ENCODE measurements at places on chromosomes 1 and 21.

- DNase-seq = no peak
Observed at GRCh38 chr1:57887964-57888491, 464.2 kb upstream of the DAB1 start.

DNA sequence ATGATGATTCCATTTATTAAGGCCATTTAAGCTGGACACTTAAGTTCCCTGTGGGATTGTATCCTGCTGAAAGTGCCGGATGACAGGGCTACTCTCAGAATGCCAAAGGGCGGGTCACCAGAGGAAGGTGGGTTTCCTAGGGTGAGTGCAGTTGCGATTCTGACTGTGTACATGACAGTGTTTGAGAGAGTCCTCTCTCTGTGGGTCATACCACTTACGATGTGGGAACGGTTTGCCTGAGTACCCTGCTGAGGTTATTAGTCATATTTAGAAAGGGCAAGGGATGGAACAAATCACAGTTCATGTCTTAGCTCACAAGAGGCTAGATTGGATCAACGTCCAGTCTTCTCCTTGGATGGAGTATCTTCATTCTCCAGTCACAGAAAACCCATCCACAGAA is 461.9 kb downstream of the CAMTA1 start:
- no peak for DNase-seq

DNA sequence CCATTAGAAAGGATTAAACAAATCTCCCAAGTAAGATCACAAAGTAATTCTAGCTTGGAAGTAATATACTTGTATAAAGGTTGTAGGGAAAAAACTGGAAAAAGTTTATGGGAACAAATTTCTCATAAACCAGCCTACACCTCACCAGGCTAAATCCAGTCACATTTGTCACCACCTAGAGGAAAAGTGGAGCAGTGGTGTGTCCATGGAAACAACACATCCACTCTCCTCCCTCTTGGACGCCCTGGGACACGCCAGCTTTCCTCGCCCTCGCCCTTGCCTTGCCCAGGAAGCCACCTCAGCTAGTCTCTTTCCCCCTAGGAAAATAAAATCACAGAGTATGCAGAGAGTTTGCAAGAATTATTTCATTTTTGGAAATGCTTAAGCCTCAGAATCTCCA is 2.2 kb downstream of the PALMD start:
- no peak for DNase-seq

GRCh38 chr1:56456435-56457101 is 122.8 kb downstream of the PLPP3 start:
- no peak for DNase-seq

DNA sequence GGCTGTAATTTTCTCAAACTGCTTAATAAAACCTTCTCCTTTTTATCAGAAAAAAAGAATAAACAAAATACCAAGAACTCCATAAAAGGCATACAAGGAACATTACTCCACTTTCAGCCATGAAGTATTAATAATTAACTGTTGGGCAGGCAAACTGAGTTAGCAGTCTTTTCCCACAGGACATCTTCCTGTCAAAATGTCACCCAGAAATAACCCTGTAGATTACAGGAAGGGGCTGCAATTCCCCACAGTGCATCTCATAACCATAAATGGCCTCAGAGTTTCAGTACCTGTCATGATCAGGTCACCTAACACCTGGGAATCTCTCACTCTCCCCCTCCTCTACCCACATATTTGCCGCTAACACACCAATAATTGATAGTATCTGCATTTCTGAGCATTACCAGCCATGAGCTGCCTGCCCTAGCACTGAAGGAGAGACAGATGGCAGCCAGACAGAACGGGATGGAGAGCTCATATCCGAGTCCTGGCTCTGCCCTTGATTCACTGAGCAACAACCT is 475.0 kb downstream of the SMYD3 start:
- DNase-seq = no peak

GRCh38 chr1:103111926-103112325 is 3.6 kb upstream of the COL11A1 start:
- DNase-seq = no peak

DNA sequence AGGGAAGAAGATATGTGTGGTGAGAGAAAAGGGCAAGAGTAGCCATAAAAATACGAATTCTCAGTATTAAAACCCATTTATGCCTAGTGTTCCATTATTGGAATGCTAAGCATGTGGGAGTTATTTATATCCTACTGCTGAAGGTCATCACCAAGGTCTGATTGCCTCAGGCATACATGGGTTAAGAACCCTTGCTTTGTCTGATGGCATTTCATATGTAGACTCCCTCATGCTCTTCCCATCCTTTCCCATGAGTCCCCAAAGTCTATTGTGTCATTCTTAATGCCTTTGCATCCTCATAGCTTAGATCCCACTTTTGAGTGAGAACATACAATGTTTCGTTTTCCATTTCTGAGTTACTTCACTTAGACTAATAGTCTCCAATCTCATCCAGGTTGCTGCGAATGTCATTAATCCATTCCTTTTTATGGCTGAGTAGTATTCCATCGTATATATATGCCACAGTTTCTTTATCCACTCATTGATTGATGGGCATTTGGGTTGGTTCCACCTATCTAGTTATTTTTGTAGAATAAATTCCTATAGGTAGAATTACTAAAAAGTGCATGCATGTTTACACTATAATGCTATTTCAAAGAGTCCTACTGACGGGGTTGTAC is 172.5 kb downstream of the DYRK1A start:
- no peak for DNase-seq

DNA sequence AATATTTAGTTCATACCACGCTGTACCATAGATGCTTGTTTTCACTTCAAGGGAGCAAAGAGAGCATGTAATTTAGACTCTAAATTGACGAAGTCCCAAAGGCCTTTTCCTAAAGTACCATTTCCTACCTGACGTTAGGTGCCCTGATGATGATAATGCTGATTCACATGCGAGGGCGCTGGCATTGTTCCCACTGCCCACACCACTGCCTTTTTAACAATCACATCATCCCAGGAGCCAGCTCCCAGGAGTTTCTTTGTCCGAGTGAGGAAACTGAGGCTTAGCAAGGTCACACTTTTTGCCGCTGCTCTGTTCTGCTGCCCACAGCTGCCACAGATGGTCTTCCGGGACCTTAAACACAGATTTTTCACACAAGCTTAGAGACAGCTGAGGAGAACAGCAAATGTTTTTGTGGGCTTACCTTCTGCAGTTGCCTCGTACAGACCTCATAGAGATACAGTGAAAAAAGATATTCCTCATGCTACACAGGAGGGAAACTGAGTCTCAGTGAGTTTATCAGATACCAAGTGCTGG is 69.4 kb downstream of the EVA1C start:
- no peak for DNase-seq

GRCh38 chr1:153677718-153678518 is 570 bp upstream of the NPR1 start:
- no peak for DNase-seq

DNA sequence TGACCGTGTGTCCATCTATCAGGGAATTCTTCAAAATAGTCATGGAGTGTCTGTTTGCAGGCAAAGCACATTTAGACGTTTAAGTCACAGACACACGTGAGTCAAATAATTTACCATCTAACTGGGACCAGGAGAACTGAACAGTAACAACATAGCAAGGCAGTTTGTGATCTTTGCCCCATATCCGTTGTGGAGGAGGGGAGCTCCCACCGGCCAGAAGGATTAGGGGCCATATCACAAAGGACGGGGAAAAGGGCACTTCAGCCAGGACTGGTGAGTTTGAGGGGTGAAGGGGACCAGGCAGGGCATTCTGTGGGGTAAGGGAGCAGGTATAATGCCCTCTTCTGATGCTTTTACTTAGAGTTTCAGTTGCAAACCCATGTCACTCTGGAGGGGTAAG is 22.9 kb downstream of the ELAPOR1 start:
- no peak for DNase-seq

GRCh38 chr1:6299557-6300165 is 38.8 kb upstream of the GPR153 start:
- no peak for DNase-seq

GRCh38 chr1:90591970-90592356 is 125.1 kb downstream of the BARHL2 start:
- DNase-seq = no peak

- DNase-seq = no peak
Observed at GRCh38 chr1:215056584-215056983, 26.0 kb upstream of the KCNK2 start.

GRCh38 chr1:201742476-201742875 is 86.5 kb upstream of the IPO9 start:
- DNase-seq = no peak

- DNase-seq = no peak
Observed at GRCh38 chr1:33738536-33738935, 125.3 kb upstream of the HMGB4 start.

GRCh38 chr1:164614316-164614715 is 55.3 kb downstream of the PBX1 start:
- DNase-seq = no peak

DNA sequence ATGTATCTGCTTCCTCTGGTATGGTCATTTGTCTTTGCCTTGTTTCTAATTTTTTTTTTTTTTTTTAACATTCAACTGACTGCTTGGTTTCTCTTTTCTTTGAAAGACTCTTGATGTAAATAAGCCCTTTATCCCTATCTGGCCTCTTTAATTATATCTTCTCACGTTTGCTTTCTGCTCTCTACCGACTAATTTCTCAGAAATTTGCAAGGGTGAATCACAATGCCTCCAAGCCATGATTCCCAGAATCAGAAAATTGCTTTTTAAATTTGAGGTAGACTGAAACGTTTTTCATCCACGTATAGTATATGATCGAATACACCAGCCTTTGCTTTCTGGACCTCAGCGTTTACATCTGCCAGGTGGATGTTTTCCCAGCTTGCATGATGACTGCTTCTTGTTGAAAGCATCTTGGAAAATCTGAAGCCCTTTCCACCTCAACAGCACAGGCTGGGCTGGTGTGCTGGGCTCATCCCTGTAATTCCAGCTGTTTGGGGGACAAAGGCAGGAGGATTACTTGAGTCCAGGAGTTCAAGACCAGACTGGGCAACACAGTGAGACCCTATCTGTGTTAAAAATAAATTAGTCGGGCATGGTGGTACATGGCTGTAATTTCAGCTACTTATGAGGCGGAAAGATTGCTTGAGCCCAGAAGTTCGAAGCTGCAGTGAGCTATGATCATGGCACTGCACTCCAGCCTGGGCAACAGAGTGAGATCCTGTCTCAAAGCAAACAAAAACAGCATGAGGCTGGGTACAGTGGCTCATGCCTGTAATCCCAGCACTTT is 35.0 kb upstream of the GPR137B start:
- DNase-seq = no peak

- no peak for DNase-seq
Observed at GRCh38 chr1:152880907-152881306, 2.8 kb downstream of the SMCP start.

DNA sequence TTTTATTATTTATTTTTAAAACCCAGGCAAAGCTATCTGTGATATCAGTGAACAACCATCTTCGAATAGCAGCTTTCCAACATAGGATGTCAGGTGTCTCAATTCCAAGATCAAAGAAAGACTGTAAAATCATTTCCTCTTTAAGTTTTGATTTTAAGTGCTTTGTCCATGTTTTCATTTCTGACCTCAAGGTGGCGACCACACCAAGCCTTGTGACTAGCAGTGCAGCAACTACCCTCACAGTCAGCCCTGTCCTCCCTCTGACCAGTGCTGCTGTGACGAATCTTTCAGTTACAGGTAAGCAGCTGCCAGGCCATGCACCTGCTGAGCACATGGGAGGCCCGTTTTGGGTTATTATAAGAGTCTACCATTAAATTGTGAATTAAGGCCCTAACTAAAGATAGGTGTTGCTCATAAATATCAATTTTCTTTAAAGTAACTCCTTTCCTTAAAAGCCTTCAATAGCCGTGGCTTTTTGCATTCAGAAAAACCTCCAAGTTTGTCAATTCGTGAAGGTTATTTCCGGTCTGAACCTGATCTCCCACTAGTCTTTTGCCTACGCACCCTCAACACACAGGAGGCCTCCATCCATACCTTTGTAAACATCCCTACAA is 117.0 kb downstream of the CD247 start:
- no peak for DNase-seq

- no peak for DNase-seq
Observed at GRCh38 chr1:25874635-25875153, 814 bp downstream of the PAQR7 start.

DNA sequence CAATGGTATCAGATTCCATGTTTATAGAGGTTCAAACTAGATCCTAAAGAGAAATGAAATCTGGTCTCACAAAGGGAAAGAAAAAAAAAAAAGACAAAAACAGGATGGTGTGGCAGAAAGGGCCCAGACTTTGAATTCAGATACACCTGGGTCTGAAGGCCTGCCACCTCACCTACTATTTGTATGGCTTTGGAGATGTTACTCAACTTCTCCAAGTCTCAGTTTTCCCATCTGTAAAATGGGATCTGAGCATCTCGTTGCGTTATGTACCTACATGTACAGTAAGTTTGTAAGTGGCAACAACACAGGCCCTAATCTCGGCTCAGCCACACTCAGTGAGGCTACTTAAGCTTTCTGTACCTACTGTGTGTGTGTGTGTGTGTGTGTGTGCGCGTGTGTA is 147.5 kb upstream of the FGGY start:
- no peak for DNase-seq

GRCh38 chr1:30381671-30382365 is 341.6 kb downstream of the MATN1 start:
- DNase-seq = no peak

DNA sequence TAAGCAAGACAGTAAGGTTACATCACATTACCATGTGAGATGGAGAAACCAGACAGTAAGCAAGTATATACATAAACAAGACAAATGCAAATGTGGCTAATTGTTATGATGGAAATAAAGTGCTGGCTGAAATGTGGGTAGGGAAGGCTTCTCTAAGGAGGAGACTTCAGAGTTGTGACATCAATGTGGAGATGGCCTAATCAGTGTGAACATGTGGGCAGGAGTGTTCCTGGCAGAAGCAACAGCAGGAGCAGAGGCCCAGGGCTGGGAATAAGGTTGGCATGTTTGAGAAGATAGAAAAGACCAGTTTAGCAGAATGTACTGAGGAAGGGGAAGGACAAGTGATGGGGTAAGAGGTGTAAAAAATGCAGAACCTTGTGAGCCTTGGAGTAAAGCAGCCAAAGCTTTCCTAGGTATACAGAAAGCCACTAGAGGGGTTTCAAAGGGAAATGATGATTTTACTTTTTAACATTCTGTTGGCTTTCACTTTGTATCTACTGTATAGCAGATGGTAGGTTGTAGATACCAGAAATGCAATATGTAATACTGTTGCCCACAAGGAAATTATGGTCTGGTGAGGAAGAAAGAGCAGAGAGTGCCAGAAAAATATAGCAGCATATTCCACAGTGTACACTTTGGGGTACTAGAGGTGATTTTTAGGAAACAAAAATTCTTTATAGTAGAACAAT is 197.4 kb downstream of the FGGY start:
- DNase-seq = no peak

DNA sequence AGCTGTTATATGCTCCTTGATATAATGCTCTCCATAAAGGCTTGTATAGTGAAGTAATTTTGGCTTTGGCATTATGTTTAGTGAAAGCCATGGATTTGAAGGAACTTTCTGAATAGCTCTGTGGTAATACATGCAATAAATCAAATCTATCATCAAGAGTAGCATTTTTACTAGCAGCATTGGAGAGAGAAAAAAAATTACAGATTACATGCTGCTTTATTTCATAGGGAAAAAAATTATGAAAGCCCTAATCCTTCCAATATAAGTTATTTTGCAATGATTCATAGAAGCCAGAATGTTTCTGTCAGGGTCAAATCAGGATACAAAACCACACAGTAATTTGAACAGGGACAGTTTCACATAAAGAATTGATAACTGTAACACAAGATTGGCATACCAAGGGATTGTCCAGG is 250.0 kb downstream of the SPATA17 start:
- DNase-seq = no peak

Data from type B pancreatic cell (in vitro differentiated cells).